Right cardiac atrium (tissue), 5 donors: ENCODE measurements at places on chromosomes 16 and 17. TPM values are rescaled to one million over a fixed set of nuclear protein-coding genes. Genes with fewer than 3 reads are reported as not detected.

The TMEM235 gene
- not detected for polyA plus RNA-seq

The STAT5A gene
- 8.1 TPM for polyA plus RNA-seq

GRCh38 chr17:67993998-67994361 lies 2.3 kb downstream of the C17orf58 start:
- DNase-seq: no peak

DNA sequence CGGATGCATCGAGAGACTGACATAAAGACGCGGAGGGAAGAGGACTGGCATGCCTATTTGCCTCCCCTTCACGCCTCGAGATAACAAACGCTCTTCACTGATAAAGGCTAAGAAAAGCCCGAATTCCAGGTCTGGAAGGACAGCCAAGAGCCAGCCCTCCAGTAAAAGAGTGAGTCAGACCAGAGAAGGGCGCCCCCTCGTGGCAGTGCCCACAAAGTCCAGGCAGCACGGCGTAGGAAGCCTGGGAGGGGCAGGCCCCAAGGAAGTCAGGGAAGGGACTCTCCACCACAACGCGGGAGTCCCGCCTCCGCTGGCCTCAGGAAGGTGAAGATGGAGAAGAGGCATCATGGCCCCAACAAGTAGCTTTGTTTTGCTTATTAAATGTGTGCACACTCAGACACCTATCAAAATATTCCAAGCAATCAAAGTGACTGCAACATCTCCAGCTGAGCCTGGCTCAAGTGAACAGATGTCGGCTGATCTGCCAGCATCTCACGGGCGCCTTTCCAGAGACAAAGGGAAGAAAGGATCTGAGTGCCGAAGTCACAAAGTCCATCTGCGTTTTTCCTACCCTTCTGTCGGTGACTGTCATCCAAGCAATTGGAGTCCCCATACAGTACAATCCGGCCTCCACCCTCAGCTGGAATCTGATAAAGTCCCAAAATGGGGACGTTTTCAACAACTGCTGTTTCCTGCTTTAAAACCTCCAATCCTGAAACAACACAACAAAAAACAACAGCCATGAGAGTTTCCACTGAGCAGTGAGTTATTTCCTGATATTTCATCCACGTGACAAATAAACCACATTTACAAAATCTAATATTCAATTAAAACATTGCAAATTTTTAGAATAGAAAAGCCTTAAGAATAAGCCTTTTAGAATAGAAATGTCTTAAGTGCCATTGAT lies 20.4 kb upstream of the SLC38A8 start:
- peak; percentile 92 for DNase-seq

DNA sequence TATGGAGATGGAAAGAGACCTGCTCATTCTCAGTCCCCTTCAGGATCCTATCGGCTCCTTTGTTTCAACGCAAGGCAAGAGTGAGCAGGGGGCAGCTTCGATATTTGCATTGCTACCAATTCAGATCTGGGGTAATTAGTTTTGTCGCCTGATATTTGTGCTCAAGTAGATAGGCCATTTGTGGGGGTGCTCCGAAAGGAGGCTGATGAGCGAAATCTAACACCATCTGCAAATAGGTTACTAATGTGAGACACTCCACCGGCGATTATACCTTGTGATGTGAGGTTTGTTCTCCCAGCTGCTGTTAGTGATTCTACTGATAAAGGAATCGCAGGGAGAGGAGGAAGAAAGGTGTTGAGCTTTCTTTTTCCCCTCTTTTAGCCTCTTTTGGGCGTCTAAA lies 31.5 kb downstream of the WSCD1 start:
- DNase-seq: no peak
